ENCODE measurements at places on chromosomes 6 and 20.

GRCh38 chr6:44858998-44859397, 469.1 kb upstream of the RUNX2 start:
- no peak for DNase-seq

- DNase-seq, result no peak
Observed at GRCh38 chr6:89650579-89650978, 12.0 kb upstream of the LYRM2 start.

DNA sequence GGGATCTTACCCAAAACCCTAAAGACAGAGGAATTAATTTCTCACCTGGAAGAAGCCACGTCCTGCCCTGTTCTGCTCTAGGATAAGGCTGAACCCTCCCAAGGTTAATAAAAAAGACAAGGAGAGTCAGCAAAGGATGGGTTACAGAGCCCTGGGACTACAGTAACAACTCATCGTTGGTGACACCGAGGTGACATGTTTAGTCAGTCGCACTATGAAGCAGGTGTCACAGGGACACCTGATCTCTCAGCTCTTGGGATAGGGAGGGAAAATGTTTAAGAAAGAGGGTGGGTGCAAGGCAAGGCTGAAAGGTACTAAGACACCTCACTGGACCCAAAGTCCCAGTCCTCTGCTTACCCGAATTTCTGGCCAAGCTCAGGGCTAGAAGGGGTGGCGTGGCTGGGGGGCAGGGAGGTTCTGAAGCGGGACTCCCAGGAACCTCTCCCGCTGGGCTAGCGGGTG, 562 bp downstream of the MOCS1 start:
- no peak for DNase-seq

DNA sequence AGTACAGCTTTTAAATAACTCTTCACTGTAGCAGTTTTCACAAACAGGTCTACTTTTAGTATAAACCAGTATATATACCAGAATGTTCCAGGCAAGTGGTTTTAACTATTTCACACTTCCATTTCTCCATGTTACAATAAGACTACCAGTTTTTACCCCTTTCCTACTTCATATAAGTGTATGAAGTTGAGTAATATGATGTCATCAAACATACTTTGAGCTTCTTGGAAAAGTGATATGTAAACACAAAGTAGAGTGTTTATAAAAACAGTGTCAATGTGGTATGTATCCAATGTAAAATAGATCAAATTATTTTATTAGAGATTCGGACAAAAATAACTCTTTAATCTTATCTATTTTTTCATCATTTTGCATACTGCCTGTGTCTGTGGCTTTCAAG, 2.5 kb upstream of the PAQR8 start:
- DNase-seq, result no peak

DNA sequence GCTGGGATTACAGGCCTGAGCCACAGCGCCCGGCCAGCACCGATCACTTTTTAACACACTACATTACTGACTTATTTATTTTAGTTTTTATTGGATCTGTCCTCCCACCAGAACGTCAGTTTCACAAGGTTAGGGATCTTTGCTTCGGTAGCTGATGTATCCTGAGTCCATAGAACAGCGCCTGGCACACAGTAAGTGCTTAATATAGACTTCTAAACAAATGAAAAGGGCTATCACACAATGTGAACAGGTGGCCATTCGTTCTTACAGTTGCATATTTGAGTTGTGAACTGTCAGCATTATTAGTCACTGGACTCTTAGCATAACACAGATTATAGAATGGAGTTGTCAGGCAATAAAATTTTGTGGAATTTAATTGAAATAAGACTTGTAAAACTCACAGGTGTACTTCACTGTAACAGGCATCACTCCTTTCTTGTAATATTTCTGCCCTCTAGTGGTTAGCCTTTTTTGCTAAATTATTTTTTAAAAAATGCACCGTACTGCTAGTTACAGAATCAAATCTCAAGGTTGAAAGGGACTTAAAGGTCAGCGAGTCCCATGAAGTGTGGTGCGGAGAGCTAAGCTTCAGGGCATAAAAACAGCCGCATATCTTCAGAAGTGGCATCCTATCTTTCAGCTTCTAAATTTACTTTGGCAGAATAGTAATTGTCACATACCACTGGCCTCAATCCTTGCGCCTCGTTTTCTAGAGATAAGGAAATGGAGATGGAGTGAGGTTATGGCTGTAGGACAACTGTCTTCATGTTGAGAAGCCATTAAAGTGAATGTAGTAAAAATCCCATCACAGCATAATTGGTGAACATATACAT, 3.4 kb upstream of the TBC1D7 start:
- DNase-seq, result no peak

DNA sequence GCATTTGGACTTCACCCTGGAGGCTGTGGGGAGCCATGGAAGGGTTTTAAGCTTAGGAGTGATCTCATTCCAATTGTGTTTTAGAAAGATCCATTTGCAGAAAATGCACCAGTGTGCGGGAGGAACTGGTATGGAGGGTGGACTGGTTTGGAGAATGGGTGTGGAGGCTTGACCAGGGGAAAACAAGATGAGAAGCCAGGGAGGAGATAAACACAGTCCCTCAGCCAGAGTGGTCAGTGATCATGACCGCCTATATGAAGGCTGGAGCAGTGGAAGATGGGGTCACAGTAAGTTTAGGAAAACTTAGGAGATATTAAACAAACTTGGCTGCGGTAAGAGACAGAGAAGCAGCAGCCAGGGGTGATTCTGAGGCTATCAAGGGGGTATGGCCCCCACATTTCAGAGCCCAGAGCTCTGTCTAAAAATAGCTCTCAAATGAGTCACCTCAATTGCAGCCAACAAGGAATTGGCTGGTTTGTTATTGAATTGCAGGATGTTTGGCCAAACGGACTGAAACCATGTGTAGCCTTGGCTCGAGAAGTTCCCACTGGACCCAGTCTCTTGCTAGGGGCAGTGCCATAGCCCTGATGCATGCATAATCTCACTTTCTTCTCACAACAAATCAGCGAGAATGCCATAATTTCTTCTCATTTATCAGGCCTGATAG, 159.9 kb upstream of the TOP1 start:
- DNase-seq, result no peak

- DNase-seq, result no peak
Observed at GRCh38 chr20:21615617-21616080, 89.8 kb upstream of the PAX1 start.

DNA sequence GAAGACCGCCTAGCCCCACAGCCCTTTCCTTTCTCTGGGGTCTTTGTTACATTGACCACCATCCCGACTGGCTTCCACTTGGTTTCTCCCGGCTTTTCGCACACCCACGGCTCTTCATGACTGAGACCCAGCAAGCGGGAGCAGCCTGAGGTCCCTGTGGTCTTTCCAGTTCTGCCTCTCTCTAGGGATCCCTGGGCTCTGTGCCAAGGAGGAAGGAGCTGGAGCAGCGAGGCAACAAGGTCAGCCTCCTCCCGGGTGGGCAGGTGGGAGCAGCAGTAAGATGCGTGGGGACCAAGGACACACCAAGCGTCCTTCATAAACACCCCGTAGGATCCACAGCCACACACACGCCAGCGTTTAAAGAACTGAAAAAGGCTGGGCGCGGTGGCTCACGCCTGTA, 29.6 kb upstream of the MRGBP start:
- no peak for DNase-seq
